ENCODE measurements at places on chromosomes 6 and 20. TPM values are rescaled to one million over a fixed set of nuclear protein-coding genes. Genes with fewer than 3 reads are reported as not detected.

Gene PTCRA
- total RNA-seq: not detected

Gene TAAR5
- total RNA-seq: not detected

Gene FOXA2
- total RNA-seq: 12.1 TPM

Gene TUBB2B
- 13.2 TPM for total RNA-seq

Gene SLC22A2
- not detected for total RNA-seq

Gene HTR1B
- not detected for total RNA-seq

Gene ZNF512B
- 9.7 TPM for total RNA-seq

Gene MAP3K7
- total RNA-seq: 11.3 TPM

Gene TMEM74B
- 2.6 TPM for total RNA-seq

Gene HLA-DRA
- total RNA-seq: not detected

Gene ABHD16B
- total RNA-seq: not detected

Gene TSBP1
- total RNA-seq: not detected

Gene CDSN
- not detected for total RNA-seq

Gene CST9
- total RNA-seq: not detected

Gene SLC2A10
- total RNA-seq: not detected

Gene NKX2-4
- not detected for total RNA-seq

Gene CTAGE9
- not detected for total RNA-seq

Gene JPH2
- 0.83 TPM for total RNA-seq

Gene CALHM5
- 0.06 TPM for total RNA-seq

Gene PHACTR3
- total RNA-seq: not detected

Gene RPS6KA2
- 0.20 TPM for total RNA-seq

Gene PACSIN1
- total RNA-seq: 0.05 TPM

Gene PARD6B
- total RNA-seq: 3.0 TPM

Gene APOM
- total RNA-seq: 1.8 TPM

Gene ZBTB46
- 0.59 TPM for total RNA-seq

Gene TINAG
- total RNA-seq: 0.08 TPM

Gene SLC25A27
- total RNA-seq: 0.09 TPM

Gene ADGRB3
- total RNA-seq: not detected

Gene CLPSL2
- total RNA-seq: not detected

Gene TAAR2
- total RNA-seq: not detected

Gene NMBR
- total RNA-seq: not detected

Gene TIAM2
- 3.5 TPM for total RNA-seq

Gene HLA-DPA1
- not detected for total RNA-seq
